ENCODE measurements at places on chromosomes 6 and 20. TPM values are rescaled to one million over a fixed set of nuclear protein-coding genes. Genes with fewer than 3 reads are reported as not detected.

Gene C6orf52
- 1.6 TPM for total RNA-seq

Gene PSMB8
- 139 TPM for total RNA-seq

Gene DLK2
- 0.25 TPM for total RNA-seq

Gene SPATA25
- total RNA-seq: 0.94 TPM

Gene CAPN11
- total RNA-seq: 0.26 TPM

Gene DCDC2
- not detected for total RNA-seq

Gene TRIM40
- 3.5 TPM for total RNA-seq

Gene MEI4
- not detected for total RNA-seq

DNA sequence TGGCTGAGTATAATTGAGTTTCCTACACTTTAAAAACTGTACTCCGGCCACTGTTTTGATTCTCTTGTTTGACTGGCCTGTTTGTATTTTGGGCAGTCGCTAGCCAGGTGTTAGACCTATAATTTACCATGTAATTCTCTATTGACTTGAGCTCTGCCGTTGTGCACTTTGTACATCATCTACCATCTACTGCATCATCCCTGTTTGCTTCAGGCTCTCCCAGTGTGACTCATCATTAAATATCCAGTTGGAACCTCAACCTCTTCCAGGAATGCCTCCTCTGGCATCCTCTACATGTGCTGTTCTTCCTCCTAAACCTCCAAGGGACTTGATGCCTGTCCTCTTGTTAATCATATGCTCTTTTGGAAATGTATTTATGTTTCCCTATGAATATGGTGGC, 72.3 kb downstream of the FARS2 start:
- DNase-seq: no peak

GRCh38 chr6:64644024-64644423, 1008.4 kb downstream of the PHF3 start:
- DNase-seq: no peak

- DNase-seq: no peak
Observed at GRCh38 chr6:3324262-3324942, 65.7 kb downstream of the PSMG4 start.

- DNase-seq: no peak
Observed at GRCh38 chr20:39298571-39299506, 336.7 kb downstream of the DHX35 start.

- DNase-seq: no peak
Observed at GRCh38 chr6:108114841-108115597, 40.5 kb upstream of the OSTM1 start.

GRCh38 chr20:15059438-15059837, 722.0 kb upstream of the FLRT3 start:
- no peak for DNase-seq

DNA sequence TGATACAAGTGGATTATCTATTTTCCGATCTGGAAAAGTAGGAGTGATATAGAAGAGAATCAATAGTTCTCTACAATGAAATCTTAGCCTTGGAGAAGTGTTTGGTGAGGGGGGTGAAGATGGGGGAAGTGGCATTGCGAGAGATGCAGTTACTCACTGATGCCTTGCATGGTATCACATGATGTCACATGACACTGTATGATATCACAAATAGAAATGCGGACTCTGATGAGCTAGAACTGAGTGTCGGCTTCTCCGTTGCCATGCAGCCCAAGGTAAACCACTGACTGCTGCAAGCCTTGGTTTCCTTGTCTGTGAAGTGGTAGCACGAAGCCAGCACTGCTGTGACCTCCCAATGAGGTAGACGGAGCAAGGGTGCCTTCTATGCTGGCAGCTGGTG, 403.3 kb upstream of the AGPAT4 start:
- DNase-seq: no peak

GRCh38 chr6:45803071-45803470, 212.6 kb downstream of the CLIC5 start:
- no peak for DNase-seq

- DNase-seq: no peak
Observed at GRCh38 chr6:125346201-125346925, 44.6 kb upstream of the HDDC2 start.

DNA sequence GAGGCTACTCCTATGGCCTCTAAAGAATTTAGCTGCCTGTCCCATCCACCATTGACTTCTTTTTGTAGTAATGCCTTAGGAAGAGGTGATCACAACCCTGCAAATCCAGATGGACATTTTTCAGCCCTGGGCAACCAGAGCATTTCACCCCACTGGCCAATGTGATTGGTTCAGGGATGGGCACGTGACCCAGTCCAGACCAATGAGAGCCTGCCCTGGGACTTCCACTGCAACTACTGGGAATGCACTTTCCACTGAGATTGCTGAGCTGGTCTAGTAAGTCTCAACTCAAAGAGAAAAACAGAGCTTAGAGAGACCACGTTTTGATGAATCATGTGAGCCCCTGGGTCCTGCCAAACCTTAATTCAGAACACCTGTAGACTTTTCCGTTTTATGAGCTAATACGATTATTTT, 8.9 kb upstream of the UBE2V1 start:
- no peak for DNase-seq

- DNase-seq: no peak
Observed at GRCh38 chr20:15491575-15491974, 1081.7 kb downstream of the KIF16B start.

GRCh38 chr20:40654876-40655275, 34.2 kb downstream of the MAFB start:
- no peak for DNase-seq

DNA sequence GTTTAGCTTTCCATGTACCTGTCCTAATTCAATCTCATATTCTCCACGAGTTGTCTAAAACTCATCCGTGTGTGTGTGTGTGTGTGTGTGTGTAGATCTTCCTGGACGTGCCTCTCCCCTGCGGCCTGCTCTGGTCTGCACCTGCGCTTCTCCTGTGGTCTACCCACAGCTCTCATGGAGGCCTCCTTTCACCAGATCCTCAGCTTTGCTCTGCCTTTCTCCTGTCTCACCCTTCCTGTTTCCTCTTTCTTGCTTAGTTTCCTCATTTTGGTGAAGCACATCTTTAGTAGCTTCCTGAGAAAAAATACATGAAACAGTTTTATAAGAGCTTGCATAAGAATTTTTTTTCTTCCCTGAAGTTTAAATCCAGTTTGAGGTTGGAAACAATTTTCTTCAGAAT, 18.1 kb downstream of the SLX4IP start:
- no peak for DNase-seq

- DNase-seq: no peak
Observed at GRCh38 chr20:38947931-38948362, 14.2 kb upstream of the DHX35 start.

- no peak for DNase-seq
Observed at GRCh38 chr6:49540614-49541013, 9.9 kb upstream of the C6orf141 start.

DNA sequence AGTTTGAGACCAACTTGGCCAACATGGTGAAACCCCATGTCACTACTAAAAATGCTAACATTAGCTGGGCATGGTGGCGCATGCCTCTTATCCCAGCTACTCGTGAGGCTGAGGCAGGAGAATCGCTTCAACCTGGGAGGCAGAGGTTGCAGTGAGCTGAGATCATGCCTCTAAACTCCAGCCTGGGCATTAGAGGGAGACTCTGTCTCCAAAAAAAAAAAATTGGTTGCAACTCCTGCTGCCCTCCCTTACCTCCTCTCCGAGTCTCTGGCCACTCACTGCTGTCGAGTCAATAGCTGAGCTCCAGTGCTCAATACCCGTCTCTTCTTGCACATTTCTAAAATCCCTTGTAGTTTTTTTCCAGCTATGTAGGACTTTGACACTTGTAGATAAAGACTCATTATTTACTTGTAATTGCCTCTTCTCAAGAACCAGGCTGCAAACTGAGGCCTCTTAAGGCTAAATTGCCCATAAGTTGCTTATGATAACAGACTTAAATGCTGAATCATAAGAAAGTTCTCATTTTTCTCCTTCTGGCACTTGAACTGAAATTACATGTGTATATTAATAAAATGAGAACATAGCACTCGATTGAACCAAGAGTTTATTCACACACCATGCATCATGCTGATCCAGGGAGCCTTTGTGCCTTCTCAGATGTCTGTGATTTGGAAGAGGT, 13.8 kb downstream of the HECA start:
- DNase-seq: no peak

DNA sequence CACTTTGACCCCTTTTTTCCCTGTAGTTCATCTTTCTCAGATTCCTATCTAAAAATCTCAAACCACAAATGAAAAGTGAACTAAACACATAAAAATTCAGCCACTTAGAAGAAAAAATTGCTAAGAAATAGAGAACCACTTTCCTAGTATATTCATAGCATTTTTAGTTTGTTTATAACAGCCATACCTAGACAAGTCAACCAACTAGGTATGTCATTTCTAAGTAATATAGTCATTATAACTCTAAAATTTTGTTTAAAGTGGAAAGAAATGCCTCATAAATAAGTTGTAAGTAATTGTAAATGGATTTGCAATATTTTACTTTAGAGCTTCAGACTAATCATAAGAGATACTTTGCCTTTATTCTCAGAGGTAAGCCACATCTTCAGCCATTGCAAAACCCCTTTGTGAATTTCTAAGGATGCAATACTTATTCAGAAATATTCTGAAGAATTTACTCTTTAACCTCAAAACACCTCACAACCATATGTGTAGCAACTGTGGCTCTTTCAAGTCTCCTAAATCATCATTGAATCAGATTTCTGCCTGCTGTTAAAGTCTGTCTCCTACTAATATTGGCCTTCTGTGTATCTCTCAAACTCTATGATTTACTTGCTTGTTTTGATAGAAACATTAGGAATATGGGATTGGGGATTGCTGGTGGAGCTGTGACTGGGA, 6.9 kb upstream of the SUMO4 start:
- DNase-seq: no peak

GRCh38 chr6:20606831-20607230, 72.6 kb downstream of the CDKAL1 start:
- no peak for DNase-seq

DNA sequence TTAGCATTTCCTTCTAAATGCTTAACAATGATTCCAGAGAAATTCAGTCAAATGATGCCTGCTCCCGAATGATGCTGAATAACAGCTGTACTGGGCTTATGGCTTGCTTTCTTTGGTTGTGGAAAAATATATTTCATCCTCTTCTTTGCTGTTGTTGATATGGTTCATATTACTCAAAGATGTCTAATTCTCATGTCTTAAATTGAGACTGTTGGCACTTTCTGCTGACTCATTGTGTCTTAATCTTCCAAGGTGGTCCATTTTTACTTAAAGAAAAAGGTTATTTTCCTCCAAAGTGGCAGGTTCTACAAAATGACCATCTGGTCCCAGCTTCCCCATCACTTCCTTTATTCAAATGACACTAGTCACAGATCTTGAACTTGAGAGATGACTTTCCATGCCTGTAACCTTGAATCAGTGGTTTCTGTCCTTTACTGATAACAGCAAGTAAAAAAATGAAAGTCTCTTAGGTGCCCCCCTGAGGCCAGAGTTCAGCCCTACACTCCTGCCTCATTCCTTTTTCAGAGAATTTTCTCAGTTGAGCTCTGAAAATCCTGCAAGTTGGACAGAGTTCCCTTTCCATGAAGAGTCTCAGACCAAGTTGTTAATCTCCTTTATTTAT, 6.9 kb downstream of the SNAP25 start:
- DNase-seq: no peak

DNA sequence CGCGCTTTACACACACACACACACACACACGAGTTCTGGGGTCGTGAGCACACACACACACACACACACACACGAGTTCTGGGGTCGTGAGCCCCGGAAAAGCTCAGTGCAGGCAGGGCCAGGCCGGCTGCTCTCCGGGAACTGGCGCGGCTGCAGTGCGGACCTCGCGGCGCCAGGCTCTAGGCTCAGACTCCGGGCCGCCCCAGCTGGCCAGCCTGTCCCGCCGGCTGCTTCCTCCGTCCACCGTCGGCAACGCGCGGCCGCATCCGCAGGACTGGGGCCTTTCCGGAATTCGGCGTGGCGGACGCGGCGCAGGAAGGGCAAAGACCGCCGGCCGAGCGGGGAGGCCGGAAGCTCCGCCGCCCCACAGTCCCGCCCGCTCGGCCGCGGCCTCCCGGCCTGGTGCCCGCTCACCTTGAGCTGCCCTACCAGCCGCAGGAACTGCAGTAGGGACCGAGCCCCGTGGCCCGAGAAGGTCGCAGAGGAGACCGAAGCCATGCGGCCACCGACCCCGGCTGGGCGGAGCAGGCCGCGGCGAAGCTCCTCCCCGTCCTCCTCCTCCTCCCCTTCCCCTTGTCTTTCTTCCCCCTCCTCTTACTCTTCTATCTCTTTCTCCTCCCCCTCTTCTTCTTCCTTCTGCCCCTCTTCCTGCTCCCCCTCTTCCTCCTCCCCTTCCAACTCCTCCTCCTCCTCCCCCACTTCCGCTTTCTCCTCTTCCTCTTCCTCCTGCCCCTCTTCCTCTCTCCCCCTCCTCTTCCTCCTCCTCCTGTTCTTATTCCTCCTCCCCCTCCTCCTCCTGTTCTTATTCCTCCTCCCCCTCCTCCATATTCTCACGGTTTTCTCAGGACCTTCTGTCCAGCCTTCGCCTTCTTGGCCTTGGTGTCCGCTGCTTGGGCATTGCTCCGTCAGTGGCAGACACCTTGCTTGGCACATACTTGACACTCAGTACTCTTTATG, at the start of gene HDDC2:
HDDC2 (minus strand) TSS at position 533 of the 957 bp plus-strand sequence; CDS start at position 498, 35 bp downstream.
- peak; percentile 5 for DNase-seq

GRCh38 chr20:40963505-40963845, 65.1 kb upstream of the TOP1 start:
- no peak for DNase-seq

DNA sequence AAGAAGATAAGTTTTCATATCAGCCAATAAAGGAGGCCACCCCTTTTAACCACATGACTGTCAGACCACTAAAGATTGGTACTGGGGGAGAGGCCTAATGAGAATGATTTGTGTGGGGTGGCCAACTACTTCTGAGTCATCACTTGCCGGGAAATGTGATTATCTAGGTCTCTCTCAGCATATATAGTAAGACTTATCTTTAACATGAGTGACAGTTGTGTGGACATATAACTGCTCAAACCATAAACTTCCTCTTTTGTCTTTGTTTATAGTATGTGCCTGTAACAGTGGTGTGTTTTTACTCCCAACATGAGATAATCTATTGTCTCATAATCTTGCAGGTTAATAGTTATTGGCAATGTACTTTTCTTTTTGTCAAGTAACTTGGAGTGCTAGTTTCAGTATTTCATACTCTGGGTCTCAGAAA, 312.4 kb downstream of the CDKAL1 start:
- DNase-seq: no peak

DNA sequence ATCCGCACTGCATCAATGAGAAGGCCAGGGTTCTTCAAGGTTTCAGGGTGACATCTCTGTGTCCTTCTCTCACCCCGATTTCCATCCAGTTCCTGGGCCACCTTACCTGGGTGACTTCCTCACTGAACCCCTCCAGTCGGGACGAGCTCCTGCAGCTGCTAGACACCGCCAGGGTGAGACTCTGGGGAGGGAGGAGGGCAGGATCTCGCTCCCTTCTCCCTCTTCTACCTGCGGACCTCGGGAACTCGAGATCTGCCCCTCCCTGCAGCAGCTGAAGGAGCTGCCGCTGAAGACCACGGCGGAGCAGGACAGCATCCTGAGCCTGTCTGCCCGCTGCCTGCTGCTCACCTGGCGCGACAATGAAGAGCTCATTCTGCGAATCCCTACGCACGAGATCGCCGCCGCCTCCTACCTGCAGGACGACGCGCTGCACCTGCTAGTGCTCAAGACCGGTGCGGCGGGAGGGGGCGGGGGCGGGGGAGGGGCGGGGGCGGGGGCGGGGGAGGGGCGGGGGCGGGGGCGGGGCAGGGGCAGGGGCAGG, 7.5 kb downstream of the CCM2L start:
- peak; percentile 43 for DNase-seq
